ENCODE measurements at places on chromosomes 5 and 9. TPM values are rescaled to one million over a fixed set of nuclear protein-coding genes. Genes with fewer than 3 reads are reported as not detected.

DNA sequence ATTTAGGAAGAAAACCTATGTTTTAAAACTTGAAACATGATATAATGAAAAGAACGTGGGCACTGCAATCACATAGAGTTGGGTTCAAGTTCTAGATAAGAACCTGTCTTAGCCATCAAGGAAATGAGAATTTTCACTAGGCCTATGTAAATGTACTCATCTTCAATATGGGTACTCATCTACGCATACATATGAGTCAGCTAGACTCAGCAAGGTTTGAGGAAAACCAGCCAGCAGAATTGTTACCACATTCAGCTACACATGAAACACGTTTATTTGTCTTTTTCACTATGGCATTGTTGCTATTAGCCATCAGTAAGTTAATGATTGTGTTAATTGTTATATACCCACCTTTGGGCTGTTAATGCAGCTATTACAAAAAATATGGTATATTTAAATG, 146.3 kb downstream of the CHSY3 start:
- DNase-seq = no peak

DNA sequence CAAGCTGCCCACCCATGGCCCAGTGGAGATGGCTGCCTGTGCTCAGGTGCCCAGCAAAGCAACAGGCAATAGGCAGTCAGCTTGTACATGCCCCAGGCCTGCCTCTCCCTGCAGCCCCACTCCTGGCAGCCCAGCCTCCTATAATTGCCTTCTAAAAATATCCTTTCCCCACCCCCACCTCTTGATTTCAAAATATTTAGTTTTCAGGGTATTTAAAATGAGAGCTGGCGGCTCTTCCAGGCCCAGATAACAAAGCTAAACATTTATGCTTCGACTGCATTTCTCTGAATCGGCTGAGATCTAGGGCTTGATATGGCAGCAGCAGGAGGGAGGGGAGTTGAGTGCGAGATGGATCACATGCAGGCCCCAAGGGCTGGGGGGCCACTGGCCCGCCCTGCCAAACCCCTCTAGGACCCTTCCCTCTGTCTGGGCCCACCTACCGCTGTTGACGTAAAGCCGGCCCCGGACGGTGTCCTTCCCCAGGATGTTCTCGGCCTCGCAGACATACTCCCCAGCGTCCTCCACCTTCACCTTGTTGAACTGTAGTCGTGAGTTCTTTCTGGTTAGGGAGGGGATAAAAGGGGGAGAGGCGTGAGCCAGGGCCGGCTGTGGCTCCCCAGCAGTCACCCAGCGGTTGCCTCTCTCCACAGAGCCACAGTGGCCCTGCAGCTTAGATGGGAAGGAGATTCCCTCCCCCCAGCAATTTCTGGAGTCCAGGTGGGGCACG, 85.0 kb downstream of the PSD2 start:
- no peak for DNase-seq

DNA sequence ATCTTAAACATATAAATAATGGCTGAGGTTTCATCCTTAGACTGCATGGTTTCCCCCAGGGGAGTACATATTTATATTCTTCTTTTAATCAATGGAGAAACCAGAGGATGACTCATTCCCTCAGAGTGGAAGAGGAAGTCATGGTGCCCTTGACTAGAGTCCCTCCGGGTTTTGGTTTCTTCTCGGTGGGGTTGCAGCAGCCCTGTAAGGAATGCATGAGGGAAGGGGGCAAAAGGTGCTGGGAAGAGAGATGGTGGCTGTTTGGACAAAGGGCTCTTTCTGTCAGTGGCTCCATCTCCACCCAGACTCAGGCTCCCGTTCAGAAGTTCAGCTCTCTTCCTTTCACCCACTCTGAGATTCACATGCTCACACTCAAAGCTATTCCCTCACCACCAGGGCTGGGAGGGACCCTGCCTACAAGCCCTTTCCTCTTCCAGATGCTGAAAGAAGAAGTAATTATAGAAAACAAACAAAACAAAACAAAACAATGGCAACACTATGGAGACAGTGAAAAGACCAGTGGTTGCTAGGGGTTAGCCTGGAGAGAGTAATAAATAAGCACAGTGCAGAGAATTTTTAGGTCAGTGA, 129.8 kb upstream of the IL12B start:
- DNase-seq = no peak

AIF1L gene
- total RNA-seq = 0.60 TPM

DNA sequence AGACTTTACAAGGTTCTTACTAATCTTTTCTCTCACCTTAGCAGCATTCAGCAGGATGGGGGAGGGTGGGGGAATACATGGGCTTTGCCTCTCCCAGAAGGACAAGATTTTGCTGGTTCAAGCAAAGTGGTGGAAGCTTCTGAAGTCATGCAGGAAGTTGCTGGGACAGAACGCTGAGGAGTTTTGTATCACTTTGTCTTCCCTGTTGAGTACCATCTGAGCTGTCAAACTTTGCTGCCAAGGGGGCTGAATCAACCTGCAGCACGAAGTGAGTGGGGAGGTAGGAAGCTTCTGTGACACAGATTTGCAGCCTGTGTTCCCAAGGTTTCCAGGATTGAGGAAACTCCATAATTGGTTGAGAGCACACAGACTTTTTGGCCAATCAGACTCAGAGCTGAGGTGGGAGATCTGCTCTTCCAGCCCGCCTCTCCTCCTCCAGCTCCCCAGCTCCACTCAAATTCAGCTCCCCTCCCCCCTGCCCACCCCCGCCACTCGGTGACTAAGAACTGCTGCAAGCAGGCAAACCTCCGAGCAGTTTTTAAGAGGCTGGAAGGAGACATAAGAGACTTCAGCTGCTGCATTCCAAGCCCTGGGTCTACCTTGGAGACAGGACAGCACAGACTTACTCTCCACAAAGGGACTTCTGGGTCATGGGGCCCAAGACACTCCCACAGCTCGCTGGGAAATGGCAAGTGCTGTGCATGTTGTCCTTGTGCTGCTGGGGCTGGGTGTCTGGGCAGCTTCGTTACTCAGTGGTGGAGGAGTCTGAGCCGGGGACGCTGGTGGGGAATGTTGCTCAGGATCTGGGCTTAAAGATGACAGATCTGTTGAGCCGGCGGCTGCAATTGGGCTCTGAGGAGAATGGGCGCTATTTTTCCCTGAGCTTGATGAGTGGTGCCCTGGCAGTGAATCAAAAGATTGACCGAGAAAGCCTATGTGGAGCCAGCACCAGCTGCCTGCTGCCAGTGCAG, at the start of gene PCDHGC5:
PCDHGC5 (plus strand) TSS at position 491 of the 971 bp plus-strand sequence; CDS start at position 651, 160 bp downstream.
- DNase-seq = no peak

PPP2R2B gene
- total RNA-seq = not detected

Measured in lung microvascular endothelial cell (primary cell).